ENCODE measurements at places on chromosomes 2 and 18.

- DNase-seq = no peak
These were observed 31.8 kb upstream of the COL6A3 start for GRCh38 chr2:237445611-237446337.

DNA sequence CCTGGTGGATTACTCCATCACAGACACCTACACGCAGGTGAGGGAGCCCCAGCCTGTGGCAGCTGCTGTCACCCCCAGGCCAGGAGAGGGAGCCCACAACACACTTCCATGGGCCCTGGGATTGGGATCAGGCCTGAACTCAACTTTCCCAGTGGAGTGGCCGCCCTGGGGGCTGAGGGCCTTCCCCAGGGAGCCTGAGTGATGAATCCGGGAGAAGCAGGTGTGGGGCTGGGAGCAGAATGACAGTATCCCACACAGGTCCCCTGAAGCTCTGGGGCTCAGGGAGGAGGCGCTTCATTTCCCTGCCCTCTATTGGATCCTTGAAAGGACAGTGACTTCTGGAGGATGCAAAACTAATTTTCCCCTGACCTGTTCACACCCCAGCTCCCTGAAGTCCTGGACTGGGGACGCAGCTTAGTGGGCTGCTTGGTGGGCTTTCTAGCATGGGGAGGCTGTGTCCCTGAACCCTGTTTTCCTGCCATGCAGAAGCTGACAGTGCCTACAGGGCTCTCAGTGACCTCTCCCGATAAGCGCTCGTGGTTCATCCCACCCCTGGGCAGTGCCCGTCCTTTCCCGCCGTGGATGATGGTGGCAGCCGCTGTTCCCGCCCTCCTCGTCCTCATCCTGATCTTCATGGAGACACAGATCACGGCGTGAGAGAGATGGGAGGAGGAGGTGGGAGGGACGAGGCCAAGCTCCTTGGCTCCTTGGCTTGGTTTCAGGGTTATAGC is 11.0 kb downstream of the SLC4A3 start:
- no peak for DNase-seq

DNA sequence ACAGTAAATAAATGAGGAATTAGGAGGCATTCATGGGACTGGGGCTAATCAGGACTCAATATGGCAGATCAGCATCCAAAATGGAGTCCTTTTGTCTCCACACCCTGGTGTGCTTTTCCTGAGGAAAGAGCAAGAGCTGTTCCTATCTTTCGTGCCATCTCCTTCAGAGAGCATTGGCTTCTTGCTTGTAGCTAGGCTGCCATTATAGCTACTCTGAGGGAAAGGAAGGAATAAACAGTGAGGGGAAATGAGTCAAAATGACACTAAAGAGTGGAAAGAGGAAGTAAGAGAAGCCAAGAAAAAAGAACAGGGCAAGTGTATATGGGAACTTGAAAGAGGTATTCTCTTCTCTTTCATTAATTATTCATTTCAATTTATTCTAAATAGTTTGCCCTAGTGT is 8.4 kb upstream of the NMI start:
- no peak for DNase-seq

DNA sequence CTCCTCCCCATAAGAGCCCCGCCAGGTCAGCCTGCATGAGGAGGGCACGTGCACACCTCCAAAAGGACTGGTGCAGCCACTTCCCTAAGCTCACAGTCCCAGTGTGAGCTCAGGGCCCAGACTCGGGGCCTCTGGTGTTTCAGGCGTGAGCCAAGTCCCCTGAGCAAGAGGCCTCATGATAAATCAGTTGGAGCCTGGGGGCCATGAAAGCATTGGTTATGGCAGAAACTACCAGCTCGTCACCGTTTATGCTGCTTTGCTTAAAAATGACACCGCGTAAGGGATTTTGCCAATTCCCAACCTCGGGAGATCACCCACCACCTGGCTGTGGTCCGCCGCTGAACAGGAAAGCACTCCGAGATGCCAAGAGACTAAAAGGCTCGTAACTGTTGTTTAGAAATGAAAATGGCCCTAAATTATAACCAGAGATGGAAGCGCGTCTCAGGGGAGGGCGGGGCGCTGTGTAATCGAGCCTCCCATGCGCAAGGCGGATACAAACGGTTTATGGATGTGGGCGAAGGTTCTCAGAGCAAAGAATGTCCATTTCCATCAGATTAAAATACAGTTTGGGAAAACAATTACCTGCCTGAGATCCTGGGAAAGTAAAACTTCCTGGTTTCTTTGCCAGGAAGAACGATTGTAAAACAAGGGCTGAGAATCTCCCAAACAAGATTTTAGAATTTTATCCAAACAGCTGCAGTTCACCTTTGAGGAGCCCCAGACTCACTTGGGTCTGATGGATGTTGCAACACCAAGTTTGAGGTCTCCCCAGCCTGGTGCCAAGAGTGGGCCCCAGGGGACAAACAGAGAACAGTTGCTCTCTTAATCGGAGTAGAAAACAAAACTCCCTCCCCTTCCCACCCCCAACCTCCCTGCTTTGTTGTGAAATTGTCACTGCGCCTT is 141.4 kb downstream of the BCL2 start:
- peak; percentile 29 for DNase-seq

- no peak for DNase-seq
These were observed 93.8 kb downstream of the PMAIP1 start for GRCh38 chr18:59993560-59993959.

GRCh38 chr2:63049970-63050333 is 678 bp upstream of the OTX1 start:
- no peak for DNase-seq

DNA sequence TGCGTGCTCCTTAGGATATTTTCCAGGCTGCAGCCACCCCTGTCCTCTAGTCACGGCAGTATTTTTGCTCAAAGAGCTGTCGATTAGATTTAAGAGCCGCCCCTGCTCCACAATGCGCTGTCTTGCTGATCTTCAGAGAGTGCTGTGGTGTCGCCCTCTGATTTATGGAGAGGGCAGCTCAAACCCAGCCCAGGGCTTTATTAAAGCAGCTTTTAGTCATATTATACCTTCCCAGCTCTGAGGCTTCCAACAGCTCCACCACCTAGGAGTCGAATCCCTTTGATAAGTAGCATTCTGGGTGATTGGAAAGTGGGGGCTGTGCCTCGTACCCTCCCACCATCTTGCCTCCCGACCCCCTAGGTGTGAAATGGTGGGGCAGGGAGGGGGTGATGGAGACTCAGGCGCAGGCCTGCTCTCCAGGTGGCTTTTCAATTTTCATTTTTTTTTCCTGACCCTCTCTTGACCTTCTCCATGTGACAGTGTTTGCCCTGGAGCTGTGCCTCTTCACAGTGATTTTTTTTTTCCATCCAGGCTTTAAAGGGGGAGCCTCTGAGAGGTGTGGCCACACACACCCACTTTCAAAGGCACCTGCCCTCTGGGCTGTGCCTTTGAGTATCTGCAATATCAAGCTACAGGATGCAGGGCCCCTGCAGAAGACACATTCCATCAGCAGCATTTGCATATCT is 53.1 kb upstream of the NRP2 start:
- no peak for DNase-seq

- DNase-seq = no peak
These were observed 232.0 kb upstream of the NETO1 start for GRCh38 chr18:73099759-73100158.

- DNase-seq = peak; percentile 45
These were observed 13.8 kb upstream of the SATB2 start for GRCh38 chr2:199471443-199472057.

DNA sequence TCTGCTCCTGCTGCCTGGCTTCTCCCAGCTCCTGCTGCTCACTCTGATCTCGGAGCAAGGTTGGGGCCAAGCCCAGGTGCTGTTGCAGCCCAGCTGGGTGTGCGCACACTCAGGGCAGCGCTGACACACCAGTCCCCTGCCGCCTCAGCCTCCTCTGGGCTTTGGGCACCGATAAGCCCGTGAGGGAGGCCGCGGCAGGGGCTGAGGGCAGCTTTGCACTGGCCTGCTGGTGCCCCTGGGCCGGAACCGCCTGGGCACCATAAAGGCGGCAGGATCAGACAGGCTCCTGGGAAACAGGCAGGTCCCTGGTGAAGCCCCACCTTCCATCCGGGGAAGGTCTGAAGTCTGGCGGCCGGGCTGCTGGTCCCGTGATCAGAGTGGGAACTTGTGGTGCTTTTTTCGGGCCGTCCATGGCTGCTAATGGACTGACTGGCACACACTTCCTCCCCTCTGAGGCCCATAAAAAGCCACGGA is 14.1 kb upstream of the EML6 start:
- no peak for DNase-seq

GRCh38 chr2:7510353-7510752 is 593.1 kb downstream of the RNF144A start:
- DNase-seq = no peak

DNA sequence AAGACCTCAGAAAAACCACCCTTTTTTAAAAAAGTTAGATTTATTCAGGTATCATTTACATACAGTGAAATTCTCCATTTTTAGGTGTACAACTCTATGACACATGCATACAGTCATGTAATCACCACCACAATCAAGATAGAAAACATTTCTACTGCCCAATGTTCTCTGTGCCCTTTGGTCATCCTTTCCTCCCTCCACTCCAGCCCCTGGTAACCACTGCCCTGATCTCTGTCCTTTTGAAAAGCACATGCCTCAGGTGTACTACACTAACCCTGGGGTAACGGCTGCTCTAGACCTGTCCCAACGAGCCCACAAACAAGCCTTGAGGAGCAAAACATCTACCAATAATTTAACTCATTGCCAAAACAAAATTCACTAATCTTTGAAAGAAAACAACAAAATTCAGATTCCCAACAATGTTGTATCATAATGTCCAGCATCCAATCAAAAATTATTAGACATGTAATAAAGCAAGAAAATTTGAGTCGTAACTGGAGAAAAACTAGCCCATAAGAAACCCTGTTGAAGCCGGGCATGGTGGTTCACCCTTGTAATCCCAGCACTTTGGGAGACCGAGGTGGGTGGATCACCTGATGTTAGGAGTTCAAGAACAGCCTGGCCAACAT is 25.9 kb upstream of the KLF11 start:
- DNase-seq = no peak

DNA sequence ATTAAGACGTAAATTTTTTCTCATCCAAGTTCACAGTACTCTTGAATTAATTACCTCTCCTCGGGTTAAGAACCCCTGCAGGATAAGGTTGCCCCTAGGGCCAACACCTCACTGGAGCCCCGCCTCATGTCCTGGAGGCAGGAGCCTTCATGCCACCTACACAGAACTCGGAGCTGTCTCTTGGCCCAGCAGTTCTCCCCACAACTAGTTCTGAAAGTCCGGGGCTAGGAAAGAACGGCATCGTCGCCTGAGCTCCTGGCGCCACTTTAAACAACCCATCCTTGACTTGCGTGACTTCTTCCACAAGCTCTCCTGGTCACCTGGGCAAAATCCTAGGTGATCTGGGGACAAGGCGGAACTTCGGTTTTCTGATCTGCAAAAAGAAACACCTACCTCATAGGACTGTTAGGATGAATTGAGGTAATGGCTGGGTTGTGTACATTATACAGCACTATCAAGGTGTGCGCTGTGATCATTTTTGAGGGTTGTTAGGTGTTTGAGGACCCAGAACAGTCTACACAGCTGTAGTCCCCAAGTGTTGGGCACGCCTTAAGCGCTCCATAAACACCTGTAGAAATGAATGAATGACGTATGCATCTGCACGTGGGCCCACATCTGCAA is 641 bp upstream of the ITGA6 start:
- no peak for DNase-seq

DNA sequence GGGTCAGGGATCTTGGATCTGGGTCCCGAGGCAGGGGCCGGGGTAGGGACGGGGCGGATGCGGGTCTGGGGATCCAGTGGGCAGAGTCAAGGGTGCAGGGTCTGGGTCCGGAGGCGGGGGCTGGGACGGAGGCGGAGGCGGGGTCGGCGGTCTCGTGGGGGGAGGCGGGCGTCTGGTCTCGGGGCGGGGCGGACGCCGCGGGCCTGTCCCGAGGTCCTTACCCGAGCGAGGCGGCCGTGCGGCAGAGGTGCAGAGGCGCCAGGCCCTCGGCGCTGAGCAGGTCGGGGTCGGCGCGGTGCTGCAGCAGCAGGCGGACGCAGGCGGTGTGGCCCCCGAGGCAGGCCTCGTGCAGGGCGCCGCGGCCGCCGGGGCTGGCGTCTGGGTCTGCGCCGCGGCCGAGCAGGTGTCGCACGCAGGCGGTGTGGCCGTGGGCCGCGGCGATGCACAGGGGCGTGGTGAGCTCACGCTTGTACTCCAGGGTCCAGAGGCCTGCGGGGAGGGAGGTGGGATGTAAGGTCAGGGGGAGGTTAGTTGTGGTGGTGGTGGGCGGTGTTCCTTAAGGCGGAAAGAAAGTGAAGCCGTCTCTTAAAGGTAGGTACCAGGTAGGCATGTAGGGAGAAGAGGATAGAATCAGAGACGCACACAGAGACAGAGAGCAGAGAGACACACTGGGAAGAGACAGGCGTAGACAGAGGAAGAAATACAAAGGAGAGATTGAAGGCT is 26.6 kb downstream of the ASB18 start:
- DNase-seq = no peak

GRCh38 chr2:117603567-117603966 is 210.9 kb upstream of the DDX18 start:
- DNase-seq = peak; percentile 1

GRCh38 chr2:86417961-86418360 is 23.2 kb upstream of the KDM3A start:
- no peak for DNase-seq

GRCh38 chr18:80170395-80171053 is 61.5 kb downstream of the ADNP2 start:
- DNase-seq = no peak

DNA sequence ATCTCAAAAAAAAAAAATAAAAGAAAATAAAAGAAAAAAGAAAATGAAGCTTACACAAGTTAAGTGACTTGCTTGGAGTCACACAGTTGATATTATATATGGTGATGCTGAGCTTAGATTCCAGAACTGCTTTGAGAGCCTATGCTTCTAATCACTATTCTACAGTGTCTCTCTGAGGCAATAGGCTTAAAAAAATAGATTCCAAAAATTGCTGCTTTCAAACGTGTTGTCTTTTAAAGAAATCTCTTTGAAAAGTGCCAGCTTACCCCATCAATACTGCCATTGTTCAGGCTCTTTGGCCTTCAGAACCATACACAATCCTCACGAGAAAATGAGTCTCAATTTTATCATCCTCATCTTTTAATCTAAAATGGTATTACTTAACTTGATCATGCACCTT is 102.6 kb downstream of the CDK15 start:
- DNase-seq = peak; percentile 2

Data from midbrain (tissue), 1 donor.